ENCODE measurements at places on chromosomes 11 and 22.
A peak's percentile ranks its signal among the peaks of the same experiment; 100 is the strongest.

GRCh38 chr11:95304777-95305176 lies 73.8 kb upstream of the SESN3 start:
- no peak for DNase-seq

DNA sequence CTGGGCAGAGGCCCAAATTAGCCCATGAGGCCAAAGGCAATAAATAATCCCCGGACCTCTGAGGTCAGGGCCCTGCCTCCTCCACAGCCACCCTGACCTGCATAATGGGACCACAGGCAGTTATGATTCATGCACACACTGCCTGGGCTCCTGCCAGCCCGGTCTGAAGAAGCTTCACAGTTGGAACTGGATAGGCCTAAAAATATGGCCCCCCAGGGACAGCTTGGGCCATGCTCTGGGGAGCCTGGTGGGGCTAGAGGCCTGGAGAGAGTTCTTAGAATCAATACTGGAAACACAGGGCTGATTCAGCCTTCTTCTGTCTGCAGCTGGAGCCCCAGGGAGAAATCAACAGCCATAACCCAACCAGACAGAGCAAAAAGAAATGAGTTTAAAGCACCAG lies 112.8 kb upstream of the CADM1 start:
- DNase-seq = no peak

- DNase-seq = peak; percentile 38
These were observed 315.2 kb downstream of the BLID start for GRCh38 chr11:121800731-121801393.

DNA sequence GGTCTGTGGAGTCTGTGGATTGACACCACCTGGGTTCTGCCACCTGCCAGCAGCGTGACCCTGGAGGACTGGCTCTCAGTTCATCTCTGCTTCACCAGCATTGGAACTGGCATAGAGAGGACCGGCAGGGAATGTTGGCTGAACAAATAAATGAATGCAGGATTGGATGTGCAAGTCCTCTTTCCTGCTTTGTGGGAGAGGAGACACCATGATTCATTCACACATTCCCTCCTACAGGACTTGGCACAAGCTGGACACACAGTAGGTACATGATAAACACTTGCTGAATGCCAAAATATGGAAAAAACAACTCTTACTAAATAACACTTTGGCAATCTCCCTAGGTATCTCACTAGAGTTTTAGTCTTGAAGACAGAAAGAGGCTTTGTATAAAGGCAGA lies 116.6 kb upstream of the NARS2 start:
- DNase-seq = no peak

DNA sequence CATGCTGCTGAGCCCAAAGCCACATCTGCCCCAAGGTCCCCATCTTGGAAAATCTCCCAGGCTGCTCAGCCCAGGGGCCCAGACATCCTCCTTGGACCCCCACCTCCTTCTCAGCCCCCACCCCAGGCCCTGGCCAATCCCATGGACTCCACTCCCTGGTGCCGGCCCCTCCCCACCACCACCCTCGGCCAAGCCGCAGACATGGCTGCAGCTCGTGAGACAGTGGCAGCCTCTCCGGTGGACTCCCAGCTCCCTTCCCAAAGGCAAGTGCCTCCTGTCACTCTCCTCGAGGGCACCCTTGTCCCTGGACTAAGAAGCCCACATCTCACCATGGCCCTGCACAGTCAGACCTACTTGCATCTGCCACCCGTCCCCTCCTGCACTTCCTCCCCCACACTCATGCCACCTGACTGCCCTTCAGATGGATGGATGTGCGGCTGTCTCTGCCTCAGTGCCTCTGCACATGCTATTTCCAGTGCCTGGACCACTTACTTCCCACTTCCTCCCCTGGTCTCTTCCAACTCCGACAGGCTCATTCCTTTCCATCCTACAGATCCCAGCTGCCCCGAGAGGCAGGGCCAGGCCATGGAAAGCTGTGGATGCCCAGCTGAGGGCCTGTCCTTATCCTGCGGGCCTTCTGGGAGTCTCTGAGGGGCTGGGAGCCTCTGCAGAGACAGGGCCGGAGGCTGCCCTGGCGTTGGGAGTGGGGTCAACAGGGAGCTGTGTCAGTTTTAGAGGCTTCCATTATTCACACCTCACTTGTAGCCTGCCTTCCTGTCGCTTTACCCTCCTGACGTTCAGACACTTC lies 25.5 kb upstream of the RFPL3 start:
- no peak for DNase-seq

DNA sequence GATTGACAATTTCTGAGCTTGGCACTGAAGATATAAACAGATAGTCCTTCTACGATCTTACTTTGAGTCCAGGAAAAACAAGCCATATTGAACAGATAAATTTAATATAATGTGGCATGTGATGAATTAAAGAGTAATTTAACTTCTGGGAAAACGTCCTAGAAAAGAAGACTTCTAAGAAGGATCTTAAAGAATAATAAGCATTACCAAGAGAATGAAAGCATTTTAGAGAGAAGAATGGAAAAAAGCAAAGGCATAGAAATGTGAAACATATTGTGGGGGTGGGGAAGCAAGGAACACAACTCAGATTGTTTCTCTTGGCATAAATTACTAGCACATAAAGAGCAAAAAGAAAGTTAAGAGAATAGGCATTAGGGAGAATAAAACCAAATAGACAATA lies 5.4 kb downstream of the DDIAS start:
- no peak for DNase-seq

- no peak for DNase-seq
These were observed 216.6 kb downstream of the CEP164 start for GRCh38 chr11:117544130-117544800.

- DNase-seq = no peak
These were observed 83.1 kb downstream of the PHF21B start for GRCh38 chr22:44926491-44927415.

DNA sequence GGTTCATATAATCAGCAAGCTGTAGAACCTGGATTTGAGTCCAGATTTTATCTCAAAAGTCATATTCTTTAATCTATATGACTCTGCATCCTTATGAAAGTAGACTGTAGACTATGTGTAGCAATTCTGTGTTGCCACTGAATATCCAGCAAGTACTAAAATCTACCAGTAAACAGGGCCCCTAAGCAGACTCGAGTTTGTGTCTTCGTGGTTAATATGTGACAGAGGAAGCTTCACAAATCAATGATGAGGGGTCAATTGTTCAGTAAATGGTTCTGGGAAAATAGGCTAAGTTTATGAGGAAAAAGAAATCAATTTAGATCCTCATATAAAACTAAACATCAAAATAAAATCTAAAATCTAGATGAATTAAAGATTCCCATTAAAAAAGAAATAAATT lies 648.5 kb upstream of the KIRREL3 start:
- DNase-seq = no peak

DNA sequence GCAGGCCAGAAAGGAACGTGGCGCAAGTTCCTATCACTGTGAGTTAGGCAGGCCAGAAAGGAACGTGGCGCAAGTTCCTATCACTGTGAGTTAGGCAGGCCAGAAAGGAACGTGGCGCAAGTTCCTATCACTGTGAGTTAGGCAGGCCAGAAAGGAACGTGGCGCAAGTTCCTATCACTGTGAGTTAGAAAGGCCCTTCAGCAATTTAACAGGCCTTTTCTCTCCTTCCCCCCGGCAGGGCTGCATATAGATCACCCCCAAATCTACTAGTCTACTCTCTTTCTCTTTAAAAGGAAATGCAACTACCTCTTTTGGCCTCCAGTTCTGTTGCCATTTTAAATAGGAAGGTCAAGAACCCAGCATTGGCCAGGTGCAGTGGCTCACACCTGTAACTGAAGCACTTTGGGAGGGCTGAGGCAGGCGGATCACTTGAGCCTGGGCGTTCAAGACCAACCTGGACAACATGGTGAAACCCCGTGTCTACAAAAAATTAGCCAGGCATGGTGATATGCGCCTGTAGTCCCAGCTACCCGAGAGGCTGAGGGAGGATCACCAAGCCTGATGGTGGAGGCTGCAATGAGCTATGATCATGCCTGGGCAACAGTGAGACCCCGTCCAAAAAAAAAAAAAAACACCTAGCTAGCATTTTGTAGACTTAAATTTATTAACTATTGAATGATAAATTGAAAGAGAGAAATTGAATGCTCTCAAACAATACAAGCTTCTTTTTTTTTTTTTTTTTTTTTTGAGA lies 14.9 kb downstream of the FAM118B start:
- no peak for DNase-seq

GRCh38 chr22:20115691-20116375 lies at the start of gene RANBP1:
Gene RANBP1, plus strand, starts transcription at chr22:20116104. Its CDS starts 81 bp downstream, at chr22:20116185.
- no peak for DNase-seq

DNA sequence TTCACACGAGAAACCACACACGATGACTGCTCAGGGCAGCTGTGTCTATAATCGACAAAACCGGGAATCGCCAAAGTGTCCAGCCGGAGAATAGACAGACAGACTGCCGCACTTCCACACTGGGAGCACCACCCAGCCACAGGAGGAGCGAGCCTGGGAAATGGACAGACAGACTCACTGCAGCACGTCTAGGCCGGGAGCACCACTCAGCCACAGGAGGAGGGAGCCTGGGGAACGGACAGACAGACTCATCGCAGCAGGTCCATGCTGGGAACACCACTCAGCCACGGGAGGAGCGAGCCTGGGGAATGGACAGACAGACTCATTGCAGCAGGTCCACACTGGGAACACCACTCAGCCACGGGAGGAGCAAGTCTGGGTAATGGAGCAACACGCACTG lies 137.2 kb downstream of the BRD1 start:
- no peak for DNase-seq

DNA sequence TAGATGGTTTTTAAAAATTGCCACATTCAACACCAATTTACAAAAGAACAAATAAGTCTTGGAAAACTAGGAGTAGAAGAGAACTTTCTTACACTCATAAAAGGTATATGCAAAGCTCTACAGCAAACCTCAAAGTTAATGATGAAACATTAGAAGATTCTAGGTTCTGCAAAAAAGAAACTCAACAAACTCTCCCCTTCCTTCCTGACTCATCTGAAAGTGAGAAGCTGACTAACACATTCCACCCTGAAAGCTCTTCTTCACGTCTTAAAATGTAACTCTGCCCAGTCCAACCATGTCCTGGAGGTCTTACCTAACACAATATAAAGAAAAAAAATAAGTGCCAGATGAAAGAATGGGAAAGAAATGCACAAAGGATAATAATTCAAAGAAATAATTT lies 218.9 kb upstream of the ISX start:
- no peak for DNase-seq

DNA sequence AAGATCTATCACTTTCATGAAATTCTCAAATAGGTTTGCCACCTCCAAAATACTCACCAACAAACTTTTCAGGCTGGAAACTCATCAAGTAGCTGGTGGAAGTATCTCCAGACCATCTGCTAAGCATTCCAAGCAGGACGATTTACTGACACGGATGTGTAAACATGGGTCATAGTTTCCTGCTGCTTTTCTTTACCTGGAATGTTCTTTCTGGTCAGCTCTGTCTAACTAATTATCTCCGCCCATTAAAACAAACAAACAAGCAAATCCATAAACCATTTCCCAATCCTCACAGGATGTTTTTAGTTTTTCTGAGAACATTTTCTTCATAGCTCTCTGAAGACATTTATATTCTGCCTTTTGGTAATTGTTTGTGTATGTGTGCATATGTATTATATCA lies 397.0 kb downstream of the METTL15 start:
- no peak for DNase-seq

DNA sequence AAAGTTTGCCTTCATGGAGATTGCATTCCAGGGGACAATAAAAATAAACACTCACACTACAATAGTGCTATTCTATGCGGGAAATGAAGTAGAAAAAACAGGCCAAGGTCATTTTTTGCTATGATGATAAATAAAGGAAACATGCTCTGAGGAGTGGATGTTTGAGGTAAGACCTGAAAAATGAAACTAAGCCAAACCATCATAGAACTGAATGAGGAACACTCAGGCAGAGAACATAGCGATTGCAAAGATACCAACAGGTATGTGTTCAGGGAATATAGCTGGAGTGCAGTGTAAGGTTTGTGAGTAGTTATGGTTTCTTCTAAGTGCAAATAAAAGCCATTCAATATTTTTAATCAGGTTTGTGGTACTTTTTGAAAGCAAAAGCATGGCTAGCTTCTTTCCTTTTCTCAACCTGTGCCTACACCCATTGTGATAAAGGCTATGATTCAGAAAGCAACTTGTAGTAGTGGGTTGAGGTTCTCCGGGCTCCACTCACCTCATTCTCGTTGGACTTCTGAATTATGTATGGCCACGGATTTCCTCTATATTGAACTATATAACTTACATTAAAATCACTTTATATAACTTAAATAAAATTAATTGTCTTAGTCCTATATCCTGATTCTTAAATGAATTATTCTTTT lies 278.2 kb upstream of the CHORDC1 start:
- DNase-seq = no peak

DNA sequence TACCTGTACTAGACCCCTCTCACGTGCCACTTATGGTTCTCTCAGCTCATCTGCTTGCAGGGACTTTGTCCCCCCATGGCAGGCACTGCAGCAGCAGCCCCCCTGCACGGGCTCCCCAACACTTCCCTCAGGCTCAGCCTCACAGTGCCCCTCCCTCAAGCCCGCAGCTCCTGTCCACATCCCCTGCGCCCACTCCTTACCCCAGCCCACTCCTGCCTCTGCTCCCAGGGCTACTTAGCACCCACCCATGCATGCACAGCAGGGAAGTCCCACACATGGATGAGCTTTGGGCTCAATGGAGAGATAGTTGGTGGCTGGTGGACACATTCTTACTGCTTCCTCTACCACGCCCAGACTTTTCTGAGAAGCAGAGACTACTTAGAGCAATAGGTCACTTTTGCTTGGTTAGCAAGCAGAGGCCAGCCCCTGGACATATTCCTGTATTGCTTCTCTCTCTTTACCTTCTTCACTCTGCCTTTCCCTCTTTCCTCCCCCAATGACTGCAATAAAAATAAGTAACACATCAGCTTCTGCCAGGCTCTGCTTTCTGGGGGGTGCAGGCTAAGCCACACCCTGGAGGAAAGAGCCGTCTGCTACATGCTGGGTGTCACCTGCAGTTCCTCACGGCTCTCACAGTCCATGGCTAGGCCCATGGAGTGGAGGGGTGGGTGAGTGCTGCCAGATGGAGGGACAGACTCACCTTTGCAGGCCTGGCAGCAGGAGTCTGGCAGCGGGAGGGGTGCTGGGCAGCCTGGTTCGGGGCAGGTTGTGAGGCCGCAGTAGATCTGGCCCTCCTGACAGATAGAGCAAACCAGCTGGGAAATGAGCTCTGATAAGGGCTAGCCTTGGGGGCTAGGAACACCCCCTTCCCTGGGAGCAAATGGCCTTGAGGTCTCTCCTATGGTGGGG lies 23.4 kb downstream of the CHRDL2 start:
- no peak for DNase-seq

GRCh38 chr11:1571760-1572196 lies 293 bp downstream of the DUSP8 start:
- no peak for DNase-seq

- no peak for DNase-seq
These were observed 23.0 kb downstream of the YDJC start for GRCh38 chr22:21606775-21607174.

GRCh38 chr22:29772170-29772641 lies 5.0 kb downstream of the UQCR10 start:
- no peak for DNase-seq

- DNase-seq = no peak
These were observed 237.2 kb downstream of the LRRC4C start for GRCh38 chr11:41222236-41222635.

- no peak for DNase-seq
These were observed 62.1 kb upstream of the HMGXB4 start for GRCh38 chr22:35195226-35195625.

All from hypothalamus (tissue), 51 donors.